Type B pancreatic cell (in vitro differentiated cells): ENCODE measurements at places on chromosomes 5 and 9. TPM values are rescaled to one million over a fixed set of nuclear protein-coding genes. Genes with fewer than 3 reads are reported as not detected.

DNA sequence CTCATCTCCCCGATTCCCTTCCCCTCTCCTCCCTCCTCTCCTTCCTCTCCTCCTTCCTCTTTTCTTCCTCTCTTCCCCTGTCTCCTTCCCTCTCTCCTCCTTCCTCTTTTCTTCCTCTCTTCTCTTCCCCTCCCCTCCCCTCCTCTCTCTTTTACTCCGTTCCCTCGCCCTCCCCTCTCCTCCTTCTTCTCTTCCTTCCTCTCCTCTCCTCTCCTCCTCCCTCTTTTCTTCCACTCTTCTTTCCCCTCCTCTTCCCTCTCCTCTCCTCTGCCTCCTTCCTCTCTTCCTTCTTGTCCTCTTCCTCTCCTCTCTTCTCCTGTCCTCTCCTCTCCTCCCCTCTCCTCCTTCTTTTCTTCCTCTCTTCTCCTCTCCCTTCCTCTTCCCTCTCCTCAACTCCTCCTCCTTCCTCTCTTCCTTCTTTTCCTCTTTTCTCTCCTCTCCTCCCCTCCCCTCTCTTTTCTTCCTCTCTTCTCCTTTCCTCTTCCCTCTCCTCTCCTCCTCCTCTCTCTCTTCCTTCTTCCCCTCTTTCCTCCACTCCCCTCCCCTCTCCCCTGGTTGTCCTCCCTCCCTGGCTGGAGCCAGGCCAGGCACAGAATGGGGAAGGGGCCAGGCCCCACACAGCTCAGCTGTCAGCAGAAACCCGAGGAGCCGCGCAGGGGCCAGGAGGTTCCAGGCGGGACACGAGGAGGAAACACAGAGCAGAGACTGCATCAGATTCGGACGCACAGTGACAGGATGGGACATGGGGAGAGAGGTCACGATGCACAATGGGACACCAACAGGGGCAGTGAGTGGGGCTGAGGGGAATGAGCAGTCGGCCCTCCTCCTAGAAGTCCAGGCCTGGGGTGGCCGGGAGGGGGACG is 48.0 kb downstream of the CAMK2A start:
- no peaks in the 10 kb centered on the region for H3K36me3 ChIP-seq
- DNase-seq, result no peak
- peaks cover 19% of the 10 kb centered on the region for H3K4me1 ChIP-seq
- H3K27ac ChIP-seq, result no peak overlapping the region
- H3K4me3 ChIP-seq, result peak overlapping the region; percentile 55

DNA sequence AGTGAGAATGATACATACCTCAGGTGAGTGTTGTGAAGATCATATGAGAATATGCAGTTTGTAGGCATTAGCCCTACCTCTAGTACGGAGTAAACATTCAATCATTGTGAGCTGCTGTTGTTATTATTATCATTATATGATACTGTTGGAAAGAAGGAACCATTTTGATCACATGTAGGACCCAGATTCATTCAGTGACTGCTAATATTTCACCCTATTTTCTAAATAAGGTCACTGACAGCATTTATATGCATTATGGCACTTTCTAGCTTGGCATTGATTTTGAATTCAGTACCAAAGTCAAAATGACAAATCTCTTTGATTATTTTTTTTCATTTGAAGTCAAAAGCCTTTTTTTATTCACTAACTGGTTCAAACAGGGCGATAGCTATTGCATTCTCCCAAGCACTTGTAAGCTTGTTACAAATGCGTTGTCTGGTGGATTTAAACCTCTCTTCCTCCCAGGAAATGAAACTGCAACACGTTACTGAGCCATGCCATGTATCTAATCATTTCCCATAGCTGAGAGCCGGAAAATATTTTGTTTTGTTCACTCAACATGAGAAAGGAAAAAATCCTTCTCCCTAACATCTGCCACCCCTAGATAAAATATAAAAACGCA is 320.8 kb upstream of the SGCD start:
- H3K4me3 ChIP-seq, result no peak overlapping the region
- no peak overlapping the region for H3K27ac ChIP-seq
- H3K27me3 ChIP-seq, result no peaks in the 10 kb centered on the region
- no peak for DNase-seq
- H3K36me3 ChIP-seq, result no peaks in the 10 kb centered on the region
- no peaks in the 10 kb centered on the region for H3K4me1 ChIP-seq

The GRIA1 gene
- 0.86 and 18.0 TPM in 2 replicates for total RNA-seq

GRCh38 chr5:133838286-133838685 is 130.1 kb downstream of the C5orf15 start:
- peaks cover 6% of the 10 kb centered on the region for H3K4me1 ChIP-seq
- H3K27ac ChIP-seq, result no peak overlapping the region
- H3K36me3 ChIP-seq, result no peaks in the 10 kb centered on the region
- no peak overlapping the region for H3K4me3 ChIP-seq

GRCh38 chr5:39080168-39080567 is 6.0 kb upstream of the RICTOR start:
- peaks cover 4% of the 10 kb centered on the region for H3K4me1 ChIP-seq
- DNase-seq, result no peak
- H3K27ac ChIP-seq, result no peak overlapping the region
- no peaks in the 10 kb centered on the region for H3K36me3 ChIP-seq
- H3K27me3 ChIP-seq, result peaks cover 10% of the 10 kb centered on the region

DNA sequence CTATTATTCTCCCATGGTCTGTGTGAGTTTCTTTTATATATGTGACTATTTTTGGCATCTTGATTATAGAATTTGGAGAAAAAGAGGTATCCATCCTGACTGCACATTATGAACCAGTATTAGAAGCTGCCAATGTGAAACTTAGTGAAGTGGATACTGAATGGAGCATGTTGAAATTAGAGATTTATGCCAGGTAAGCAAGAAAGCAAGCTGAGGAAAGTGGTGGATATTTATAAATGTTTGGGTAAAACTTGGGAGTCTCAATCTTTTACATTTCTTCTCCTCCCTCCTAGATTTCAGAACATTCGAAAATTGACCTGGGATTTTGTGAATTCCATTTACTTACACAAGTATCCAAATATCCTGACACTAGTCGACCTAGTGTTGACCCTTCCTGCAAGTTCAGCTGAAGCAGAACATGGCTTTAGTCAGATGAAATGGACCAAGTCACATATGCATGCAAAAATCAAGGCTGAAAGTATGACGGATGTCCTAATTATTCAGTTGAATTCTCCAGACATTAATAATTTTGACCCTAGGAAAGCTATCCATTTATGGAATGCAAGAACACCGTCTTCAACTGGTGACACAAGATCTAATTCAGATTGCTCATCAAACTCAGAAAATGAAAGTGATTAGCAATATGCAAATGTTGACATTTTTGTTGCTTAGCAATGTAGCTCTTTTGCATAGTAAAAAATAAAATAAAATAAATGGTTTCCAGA is 66.8 kb upstream of the IL7R start:
- no peaks in the 10 kb centered on the region for H3K36me3 ChIP-seq
- H3K4me1 ChIP-seq, result peaks cover 2% of the 10 kb centered on the region
- no peak overlapping the region for H3K4me3 ChIP-seq
- H3K27ac ChIP-seq, result no peak overlapping the region
- no peaks in the 10 kb centered on the region for H3K27me3 ChIP-seq

- H3K4me3 ChIP-seq, result no peak overlapping the region
- H3K36me3 ChIP-seq, result no peaks in the 10 kb centered on the region
- no peak for DNase-seq
- no peaks in the 10 kb centered on the region for H3K4me1 ChIP-seq
- H3K27ac ChIP-seq, result no peak overlapping the region
- no peaks in the 10 kb centered on the region for H3K27me3 ChIP-seq
These were observed 192.5 kb downstream of the PTTG1 start for GRCh38 chr5:160614136-160614535.

DNA sequence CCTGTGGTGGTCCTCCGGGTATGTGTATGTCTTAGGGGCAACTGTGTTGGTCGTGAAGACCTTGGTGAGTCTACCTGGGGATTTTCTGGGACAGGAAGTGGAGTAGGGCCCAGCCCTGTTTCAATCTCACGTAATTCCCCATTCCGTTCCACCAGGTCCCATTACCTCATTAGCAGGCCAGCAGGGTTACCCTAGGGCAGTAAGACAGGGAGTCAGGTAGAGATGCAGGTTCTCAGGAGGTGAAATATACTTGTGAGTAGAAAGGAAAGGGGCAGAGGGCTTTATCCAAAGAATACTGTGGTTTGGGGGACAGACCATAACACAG is 56.5 kb downstream of the MACROH2A1 start:
- H3K27ac ChIP-seq, result peak overlapping the region; percentile 26
- no peak for DNase-seq
- H3K4me3 ChIP-seq, result no peak overlapping the region
- peaks cover 4% of the 10 kb centered on the region for H3K4me1 ChIP-seq
- H3K27me3 ChIP-seq, result no peaks in the 10 kb centered on the region

The EIF4E1B gene
- total RNA-seq, result not detected in 2 replicates

DNA sequence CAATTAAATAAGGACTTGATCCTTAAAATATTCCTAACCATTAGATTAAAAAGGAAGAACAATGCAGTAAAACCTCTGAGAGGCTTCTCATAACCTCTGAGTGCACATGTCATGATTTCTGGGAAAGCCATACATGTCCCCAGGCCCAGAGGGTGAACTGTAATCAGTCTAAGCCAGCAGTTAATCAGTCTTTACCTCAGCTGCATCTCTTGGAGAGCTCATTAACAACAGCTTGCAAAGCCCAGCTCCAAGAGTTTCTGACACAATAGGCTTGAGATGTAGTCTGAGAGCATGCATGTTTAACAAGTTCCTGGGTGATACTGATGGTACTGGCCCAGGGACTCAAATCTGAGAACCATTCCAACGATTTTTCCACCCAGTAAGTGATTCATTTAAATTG is 392.1 kb downstream of the DNAH5 start:
- no peaks in the 10 kb centered on the region for H3K36me3 ChIP-seq
- peaks cover 3% of the 10 kb centered on the region for H3K27me3 ChIP-seq
- H3K4me1 ChIP-seq, result no peaks in the 10 kb centered on the region
- DNase-seq, result no peak
- no peak overlapping the region for H3K27ac ChIP-seq

The FTMT gene
- not detected in 2 replicates for total RNA-seq

The ACTBL2 gene
- total RNA-seq, result not detected in 2 replicates

- peak overlapping the region; percentile 68 for H3K4me3 ChIP-seq
- DNase-seq, result no peak
- no peak overlapping the region for H3K27ac ChIP-seq
These were observed 32.5 kb downstream of the FAM240B start for GRCh38 chr9:38687389-38687842.

DNA sequence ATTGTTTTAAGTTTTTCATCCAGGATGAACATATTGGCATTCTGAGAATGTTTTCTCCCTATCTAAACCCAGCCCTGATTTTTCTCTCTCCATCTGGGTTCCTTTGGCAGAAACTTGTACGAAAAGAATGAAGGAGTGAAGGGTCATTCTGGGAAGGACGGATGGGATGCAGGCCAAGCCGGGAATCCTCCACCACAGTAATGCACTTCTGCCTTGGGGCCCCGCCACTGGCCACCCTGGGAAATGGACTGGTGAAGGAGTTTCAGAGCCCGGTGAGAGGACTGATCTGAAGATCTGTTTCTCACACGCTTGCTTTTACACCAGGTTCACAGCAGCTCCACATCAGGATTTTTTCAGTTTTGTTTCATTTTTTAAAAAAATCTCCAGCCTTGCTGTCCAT is 554.8 kb downstream of the BNC2 start:
- peaks cover 34% of the 10 kb centered on the region for H3K4me1 ChIP-seq
- H3K4me3 ChIP-seq, result no peak overlapping the region
- no peak overlapping the region for H3K27ac ChIP-seq
- peaks cover 15% of the 10 kb centered on the region for H3K27me3 ChIP-seq
- no peaks in the 10 kb centered on the region for H3K36me3 ChIP-seq

The OR1Q1 gene
- total RNA-seq, result not detected in 2 replicates

GRCh38 chr9:6006749-6007057 is 8.7 kb downstream of the RANBP6 start:
- H3K27me3 ChIP-seq, result no peaks in the 10 kb centered on the region
- no peak for DNase-seq
- peak overlapping the region; percentile 98 for H3K4me3 ChIP-seq
- H3K36me3 ChIP-seq, result peaks cover 1% of the 10 kb centered on the region
- H3K27ac ChIP-seq, result peak overlapping the region; percentile 96
- peaks cover 27% of the 10 kb centered on the region for H3K4me1 ChIP-seq

DNA sequence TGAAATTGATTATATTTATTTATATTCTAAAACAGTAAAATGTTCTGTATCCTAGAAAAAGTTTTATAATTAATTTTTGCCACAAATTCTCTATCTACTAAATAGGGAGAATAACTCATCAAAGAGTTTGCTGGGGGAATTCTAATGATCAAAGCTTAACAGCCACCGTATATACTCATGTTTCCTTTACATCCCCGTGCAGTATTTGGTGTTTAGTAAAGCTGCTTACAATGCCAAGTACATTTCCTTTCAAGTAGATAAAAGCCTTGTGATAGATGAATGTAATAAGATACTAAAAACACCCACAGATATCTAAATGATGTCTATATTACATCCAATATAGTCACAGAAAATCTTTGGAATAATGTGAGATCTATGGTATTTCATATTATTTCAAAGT is 312.2 kb downstream of the HCN1 start:
- H3K36me3 ChIP-seq, result no peaks in the 10 kb centered on the region
- H3K4me1 ChIP-seq, result no peaks in the 10 kb centered on the region
- no peak overlapping the region for H3K4me3 ChIP-seq
- H3K27ac ChIP-seq, result no peak overlapping the region
- peaks cover 4% of the 10 kb centered on the region for H3K27me3 ChIP-seq
- DNase-seq, result no peak

GRCh38 chr5:151812757-151813309 is 41.1 kb downstream of the G3BP1 start:
- H3K27me3 ChIP-seq, result no peaks in the 10 kb centered on the region
- H3K27ac ChIP-seq, result no peak overlapping the region
- H3K4me1 ChIP-seq, result peaks cover 3% of the 10 kb centered on the region
- peaks cover 51% of the 10 kb centered on the region for H3K36me3 ChIP-seq
- no peak for DNase-seq

DNA sequence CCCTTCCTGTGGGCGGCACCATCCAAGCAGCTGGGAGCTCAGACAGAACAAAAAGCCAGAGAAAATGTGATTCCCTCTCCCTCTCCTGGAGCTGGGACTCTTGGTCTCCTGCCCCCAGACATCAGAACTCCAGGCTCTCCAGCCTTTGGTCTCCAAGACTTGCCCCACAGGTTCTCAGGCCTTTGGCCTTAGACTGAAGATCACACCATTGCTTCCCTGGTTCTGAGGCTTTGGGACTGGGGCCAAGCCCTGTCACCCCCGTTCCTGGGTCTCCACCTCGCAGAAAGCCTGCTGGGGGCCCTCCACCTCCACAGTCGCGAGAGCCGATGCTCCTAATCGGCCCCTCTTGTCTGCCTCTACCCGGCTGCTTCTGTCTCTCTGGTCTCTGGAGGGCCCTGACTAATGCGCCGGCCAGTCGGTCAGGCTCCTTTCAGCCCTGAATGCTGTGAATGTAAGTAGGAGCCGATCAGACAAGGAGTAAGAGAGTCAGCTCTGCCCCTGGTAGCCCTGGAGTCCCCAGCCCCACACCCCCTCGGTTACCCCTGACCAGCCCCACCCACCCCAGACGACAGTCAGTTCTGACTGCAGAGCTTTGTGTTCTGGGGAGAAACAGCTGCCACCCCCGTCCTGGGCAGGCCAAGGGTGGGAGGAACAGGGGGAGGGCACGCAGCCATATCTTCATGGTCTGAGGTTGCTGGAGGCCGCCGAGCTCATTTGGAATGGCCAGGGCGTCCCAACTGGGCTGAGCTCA is 57.5 kb downstream of the VAV2 start:
- DNase-seq, result no peak
- no peaks in the 10 kb centered on the region for H3K27me3 ChIP-seq
- H3K4me1 ChIP-seq, result peaks cover 24% of the 10 kb centered on the region
- H3K27ac ChIP-seq, result no peak overlapping the region
- no peak overlapping the region for H3K4me3 ChIP-seq
